ENCODE measurements at places on chromosomes 1 and 21. TPM values are rescaled to one million over a fixed set of nuclear protein-coding genes. Genes with fewer than 3 reads are reported as not detected.

TNFRSF4 gene
- not detected for polyA plus RNA-seq

SLFNL1 gene
- polyA plus RNA-seq = 0.16 TPM

DNA sequence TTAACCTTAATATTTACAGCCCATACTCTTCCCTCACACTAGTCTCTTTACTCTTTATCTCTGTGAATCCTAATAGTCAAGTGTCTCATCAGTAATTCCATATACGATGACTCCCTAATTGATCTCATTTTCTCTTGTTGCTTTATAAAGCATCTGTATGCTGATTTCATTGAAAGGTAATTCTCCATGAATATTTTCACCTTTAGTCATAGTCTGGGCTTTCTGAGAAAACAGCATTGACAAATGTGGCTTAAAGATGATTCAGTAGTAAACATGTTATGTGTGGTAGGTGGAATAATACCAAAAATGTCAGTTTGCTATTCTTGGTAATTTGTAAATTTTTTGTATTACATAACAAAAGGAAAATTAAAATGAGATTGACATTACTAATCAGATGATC is 1176.5 kb downstream of the NCAM2 start:
- no peak for DNase-seq

DNA sequence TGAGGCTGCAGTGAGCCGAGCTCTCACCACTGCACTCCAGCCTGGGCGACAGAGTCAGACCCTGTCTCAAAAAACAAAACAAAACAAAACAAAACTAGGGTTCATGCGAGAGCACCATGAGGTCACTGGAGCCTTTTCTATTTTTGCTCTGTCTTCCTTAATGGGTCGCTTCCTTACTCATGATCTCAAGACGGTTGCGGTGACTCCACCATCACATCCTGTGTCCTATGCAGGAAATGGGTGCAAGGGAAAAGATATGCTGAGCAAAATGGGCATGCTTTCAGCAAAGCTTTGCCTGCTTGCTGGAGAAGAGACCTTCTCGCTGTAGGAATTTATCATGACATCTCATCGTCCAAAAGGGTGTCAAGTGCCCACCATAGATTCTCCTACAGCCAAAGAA is 36.4 kb downstream of the WNT9A start:
- DNase-seq = no peak

FLAD1 gene
- polyA plus RNA-seq = 56.2 TPM

GABRD gene
- 0.10 TPM for polyA plus RNA-seq

KPRP gene
- polyA plus RNA-seq = not detected

LIPI gene
- polyA plus RNA-seq = not detected

DNA sequence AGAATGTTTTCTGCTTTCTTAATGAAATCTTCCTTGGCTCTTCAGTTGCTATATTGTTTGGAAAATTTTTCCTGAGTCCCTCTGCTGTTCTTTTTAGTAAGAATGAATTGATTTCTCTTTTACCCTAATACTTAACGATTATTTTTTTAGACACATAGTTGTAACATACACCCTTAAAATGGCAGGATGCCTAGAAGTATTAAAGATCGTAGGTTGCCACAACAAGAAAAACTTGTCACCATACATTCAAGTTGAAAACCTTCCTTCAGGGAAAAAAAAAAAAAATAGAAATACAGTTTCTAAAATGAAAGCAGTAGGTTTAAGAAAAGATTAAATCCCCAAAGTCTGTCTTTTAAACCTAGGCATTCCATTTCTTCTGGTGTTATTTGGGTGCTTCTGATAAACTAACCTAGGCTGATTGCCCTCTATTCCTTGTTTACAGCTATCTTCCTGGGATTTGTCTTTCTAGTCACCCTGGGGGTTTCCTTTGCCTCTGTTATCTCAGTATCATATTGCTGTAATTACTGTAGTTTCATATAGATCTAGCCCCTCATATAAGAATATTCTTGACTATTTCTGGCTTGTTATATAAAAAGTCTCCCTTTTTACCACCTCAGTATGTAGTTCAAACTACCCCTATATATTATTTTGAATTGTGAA is 16.8 kb downstream of the SUCO start:
- DNase-seq = no peak
